Skin of body (tissue), 3 donors: ENCODE measurements at places on chromosomes 11 and 22.

GRCh38 chr11:58980159-58980843 is 41.0 kb downstream of the GLYATL1 start:
- no peak for DNase-seq

DNA sequence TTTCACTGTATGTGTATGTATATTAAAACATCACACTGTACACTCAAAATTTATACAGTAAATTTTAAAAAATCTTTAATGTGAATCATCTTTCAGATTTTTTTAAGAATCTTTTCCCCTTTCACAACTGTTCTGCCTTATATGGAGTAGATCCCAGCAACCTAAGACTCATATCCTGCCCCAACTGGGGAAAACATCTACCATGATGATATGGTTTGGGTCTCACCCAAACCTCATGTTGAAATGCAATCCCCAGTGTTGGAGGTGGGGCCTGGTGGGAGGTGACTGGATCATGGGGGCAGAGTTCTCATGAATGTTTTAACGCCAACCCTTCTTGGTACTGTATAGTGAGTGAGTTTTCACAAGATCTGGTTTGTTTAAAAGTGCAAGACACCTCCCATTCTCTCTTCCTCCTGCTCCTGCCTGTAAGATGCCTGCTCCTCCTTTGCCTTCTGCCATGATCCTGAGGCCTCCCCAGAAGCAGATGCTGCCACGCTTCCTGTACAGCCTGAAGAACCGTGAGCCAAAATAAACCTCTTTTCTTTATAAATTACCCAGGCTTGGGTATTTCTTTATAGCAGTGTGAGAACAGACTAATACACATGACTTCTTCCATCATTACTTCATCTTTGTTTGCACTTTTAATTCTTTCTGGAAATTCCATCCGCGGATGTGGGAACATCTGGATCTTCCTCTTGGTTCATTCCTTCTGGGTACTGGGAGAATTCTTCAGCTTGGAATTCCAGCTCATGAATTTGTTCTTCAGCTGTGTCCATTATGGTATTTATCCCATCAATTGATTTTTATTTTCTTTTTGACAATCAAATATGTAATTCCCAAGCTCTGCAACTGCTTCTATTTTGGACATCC is 36.9 kb downstream of the LINC01488 start:
- no peak for DNase-seq

- DNase-seq, result no peak
These were observed 15.6 kb downstream of the ZBED4 start for GRCh38 chr22:49869086-49869830.

- DNase-seq, result no peak
These were observed 3.3 kb downstream of the TCN2 start for GRCh38 chr22:30610299-30610698.

DNA sequence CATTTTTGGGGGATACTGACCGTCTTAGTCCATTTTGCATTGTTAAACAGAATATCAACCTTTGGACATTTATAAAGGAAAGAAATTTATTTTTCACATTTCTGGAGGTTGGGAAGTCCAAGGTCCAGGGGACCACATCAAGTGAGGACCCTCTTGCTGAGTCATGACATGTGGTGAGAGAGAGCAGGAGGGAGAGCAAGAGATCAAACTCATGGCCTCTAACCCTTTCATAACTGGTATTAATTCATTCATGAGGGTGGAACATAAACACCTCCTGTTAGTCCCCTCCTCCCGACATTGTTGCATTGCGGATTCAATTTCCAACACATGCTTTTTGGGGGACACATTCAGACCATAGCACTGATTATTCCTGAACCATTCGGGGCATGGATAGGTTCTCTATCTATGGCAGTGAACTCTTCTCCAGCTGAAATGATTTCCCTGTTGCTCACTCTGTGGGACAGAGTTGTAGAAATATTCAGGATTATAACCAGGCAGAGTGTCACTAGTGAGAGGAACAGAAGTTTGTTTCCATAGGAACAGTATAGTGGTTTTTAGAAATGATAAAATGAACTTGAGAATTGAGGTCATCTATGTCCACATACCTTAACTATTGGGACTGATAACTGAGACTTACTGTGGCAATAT is 88.2 kb upstream of the OR9Q1 start:
- DNase-seq, result no peak

- DNase-seq, result no peak
These were observed 1.2 kb downstream of the FOLR3 start for GRCh38 chr11:72136684-72137262.

- DNase-seq, result no peak
These were observed 100.3 kb upstream of the PITPNB start for GRCh38 chr22:28019360-28019759.

DNA sequence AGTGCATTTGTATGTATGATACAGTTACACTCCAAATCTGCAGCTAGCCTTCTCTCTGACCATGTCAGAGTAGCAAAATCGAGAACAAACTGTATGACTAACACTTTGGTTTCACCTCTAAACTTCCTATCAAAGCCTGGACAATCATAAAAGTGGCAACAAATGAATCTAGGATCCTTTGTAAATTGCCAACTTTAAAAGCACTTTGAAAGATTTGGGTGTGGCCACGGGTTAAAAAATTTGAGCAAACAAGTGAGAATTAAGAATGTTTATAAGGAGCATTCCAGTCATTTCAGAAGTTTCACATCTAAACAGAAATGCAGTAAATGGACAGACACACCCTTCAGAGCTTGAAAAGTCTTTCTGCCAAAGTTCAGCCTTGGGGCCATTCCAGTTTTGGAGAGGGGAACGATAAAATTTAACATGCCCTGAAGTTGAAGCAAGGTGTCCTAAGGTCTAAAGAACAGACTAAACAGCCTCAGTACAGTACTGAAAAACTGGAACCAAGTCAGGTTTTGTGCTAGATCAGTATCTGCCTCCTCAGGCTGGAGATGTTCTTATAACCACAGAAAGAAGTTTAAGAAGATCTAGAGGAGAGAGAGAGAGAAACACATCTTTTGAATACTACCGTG is 181.9 kb upstream of the BDNF start:
- no peak for DNase-seq

DNA sequence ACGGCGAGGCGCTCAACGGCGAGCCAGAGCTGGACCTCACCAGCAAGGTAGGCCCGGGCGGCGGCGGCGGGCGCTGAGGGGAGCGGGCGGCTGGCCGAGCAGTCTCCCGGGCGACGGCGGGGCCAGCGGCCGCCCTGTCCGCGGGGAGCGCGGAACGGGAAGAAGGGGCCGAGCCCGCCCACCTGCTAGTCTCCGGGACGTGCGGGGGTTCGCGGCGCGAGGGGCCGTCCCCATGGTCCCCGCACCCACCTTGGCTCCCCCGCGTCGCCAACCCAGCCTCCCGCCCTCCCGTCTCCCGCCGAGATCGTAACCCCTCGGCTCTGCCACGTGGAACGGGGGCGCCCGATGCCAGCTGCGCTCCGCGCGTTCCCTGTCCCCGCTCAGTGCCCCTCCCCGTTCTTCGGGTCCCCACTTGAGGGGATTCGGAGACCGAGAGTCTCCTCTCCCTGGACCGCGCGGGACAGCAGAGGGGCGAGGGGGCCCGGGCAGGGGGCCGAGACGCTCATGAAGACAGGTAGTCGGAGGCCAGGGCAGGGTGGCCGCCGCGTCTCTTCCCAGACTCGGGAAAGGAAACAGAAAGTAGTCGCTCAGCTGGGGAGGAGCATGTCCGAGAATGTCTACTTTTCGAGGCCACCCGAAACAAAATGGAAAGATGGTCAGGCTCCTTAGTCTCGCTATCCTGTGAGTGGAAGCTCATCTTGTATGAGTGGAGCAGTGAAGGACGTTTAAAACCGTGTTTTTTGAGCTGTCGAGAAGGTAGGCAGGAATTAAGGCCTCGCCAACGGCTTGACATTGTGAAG is 557 bp downstream of the GTPBP1 start:
- DNase-seq, result no peak

GRCh38 chr22:48389916-48390315 is 1437.8 kb downstream of the BRD1 start:
- no peak for DNase-seq

- no peak for DNase-seq
These were observed 253.1 kb downstream of the TTC28 start for GRCh38 chr22:28426346-28427132.

GRCh38 chr11:3747704-3748103 is 49.6 kb downstream of the NUP98 start:
- no peak for DNase-seq

DNA sequence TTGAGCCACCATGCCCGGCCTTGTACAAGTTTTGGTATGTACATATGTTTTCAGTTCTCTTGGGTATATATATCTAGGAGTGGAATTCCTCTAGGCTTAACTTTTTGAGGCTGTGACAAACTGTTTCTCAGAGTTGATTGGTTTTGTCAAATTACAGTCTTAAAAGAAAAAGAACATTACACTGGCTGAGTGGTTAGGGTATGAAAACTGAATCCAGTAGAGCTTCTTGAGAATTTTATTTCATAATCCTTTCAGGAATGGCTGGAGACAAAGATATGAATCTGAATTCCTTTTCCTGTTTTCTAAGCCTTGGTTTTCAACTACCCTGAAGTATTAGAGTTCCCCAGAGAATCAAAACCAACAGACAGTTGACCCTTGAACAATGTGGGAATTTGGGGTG is 6.5 kb downstream of the METTL15 start:
- DNase-seq, result no peak

DNA sequence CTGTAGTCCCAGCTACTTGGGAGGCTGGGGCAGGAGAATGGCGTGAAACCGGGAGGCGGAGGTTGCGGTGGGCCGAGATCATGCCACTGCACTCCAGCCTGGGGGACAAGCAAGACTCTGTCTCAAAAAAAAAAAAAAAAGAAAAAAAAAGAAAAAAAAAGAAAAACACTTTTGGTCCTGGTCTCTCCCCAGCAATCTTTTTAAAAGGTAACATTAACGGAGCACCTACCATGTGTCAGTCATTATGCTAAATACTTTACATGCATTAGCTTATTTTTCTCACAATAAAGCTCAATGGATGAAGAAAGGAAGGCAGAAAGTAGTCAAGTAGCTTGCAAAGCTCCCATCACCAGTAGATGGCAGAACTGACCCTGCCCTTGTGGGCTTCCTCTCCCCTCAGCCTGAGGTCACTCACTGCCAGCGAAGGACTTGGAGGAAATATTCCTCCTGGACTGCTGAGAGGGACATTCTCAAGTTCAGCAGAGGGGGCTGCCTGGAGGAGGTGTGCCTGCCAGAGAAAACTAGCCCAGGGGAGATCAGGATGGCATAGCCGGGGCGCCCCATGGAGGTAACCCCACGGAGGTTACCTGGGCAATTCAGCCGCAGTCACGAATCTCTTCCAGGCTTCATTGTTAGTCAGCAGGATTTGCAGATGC is 15.5 kb downstream of the APOL3 start:
- peak; percentile 47 for DNase-seq

DNA sequence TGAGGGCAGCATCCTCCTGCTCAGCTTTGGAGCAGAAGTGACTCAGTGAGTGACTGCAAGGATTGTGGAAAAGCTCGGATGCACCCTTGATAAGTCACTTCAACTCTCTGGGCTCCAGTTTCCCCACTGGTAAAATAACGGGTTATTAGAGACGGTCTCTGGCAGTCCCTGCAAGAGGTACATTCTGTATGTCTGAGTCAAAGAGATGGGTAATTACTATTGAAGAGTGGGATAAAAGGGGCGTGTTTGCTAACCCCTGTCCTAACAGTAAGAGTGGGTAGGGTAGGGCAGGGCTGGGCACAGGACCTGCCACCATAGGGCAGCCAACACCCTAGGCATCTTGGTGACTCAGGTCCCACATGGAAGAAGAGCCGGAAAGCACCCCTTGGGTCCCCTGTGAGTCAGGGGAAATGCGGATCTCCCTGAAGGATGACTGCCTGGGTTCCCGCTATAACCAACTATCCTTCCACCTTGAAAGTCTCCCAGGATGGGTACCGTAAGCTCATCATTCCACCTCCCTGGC is 7.3 kb upstream of the AHNAK start:
- no peak for DNase-seq

GRCh38 chr11:58730507-58731089 is 1.1 kb downstream of the GLYAT start:
- DNase-seq, result no peak

DNA sequence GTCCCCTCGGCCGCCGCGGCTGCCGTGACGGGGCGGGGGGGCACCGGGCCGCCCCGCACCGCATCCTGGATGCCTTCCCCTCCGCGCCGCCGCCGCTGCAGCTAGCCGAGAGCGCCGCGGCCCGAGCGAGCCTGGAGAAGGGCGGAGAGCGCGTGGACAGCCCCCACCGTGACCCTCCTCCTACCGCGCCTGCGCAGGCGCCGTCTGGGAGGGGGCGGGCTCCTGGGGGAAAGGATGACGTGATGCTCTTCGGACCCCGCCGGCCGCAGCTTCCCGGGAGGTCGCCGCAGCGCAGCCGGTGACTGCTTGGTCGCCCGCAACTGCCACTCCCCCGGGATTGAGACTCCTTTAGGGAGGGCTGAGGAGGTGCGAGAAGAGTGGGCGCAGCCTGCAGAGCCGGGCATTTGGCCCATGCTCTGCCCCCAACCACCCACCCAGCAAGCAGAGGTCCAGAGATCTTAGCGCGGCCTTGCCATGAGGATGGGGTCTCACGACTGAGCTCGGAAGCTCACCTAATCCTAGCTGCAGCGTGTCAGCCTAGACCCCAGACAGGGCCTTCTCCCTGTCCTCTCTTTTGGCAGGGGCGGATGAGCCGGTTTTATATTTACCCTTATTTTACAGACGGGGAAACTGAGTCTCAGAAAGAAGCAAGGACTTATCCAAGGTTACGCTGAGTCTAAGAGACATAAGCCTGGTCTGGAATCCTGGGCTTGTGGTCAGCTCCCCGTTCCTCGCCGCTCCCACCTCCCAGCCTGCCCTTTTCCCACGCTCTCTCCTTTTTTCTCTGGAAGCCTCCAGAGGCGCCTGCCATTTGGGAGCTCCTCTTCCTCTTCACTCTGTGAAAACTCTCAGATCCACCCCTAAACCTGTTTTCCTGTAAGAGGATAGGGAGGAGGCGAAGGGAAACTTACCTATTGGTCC is at the start of gene DENND5A:
TSS of gene DENND5A (minus strand) at position 140 of the 921 bp plus-strand sequence. CDS start 281 bp downstream, outside the sequence.
- peak; percentile 73 for DNase-seq

GRCh38 chr11:17154409-17155159 is 53.2 kb downstream of the PIK3C2A start:
- no peak for DNase-seq

DNA sequence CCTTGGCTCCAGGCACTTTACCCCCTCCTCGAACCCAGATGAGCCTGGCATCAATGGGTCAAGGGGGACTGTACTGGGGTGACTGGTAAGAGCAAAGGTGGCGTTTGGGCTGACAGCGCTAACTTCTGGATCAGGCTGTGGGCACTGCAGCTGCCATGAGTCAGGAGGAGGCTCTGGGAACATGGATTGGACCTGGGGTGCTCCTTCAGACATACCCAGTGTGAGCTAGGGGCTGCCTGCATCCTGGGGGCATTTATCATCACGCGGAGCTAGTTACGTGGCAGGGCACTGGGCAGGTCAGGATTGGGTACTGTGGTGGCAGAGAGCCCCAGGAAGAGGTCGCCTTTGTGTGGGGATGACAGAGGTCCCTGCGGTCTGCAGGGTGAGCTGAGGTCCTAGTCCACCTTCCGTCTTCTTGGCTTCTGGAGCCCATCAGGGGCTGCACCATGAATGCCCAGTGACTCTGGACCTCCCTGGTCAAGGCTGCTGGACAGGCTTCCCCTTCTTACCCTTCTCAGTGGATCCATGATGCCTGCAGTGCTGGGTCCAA is 13.1 kb downstream of the GRIK4 start:
- no peak for DNase-seq
